ENCODE measurements at places on chromosomes 6 and 20. TPM values are rescaled to one million over a fixed set of nuclear protein-coding genes. Genes with fewer than 3 reads are reported as not detected.

DNA sequence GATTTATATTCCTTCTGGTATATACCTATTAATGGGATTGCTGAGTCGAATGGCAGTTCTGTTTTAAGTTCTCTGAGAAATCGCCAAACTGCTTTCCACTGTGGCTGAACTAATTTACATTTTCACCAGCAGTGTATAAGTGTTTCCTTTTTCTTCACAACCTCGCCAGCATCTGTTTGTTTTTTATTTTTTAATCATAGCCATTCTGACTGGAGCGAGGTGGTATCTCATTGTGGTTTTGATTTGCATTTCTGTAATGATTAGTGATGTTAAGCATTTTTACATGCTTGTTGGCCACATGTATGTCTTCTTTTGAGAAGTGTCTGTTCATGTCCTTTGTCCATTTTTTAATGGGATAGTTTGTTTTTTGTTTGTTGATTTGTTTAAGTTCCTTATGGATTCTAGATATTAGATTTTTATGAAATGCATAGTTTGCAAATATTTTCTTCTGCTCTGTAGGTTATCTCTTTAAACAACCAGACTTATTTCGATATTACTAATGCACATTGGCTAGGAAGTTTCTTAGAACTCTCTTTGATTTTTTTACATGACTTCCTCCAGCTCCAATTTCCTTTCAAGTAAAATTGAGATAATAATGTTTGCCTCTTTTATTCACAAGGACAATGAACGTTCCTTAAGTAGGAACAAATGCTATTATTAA is 12.2 kb upstream of the VNN1 start:
- ATAC-seq = no peak

DNA sequence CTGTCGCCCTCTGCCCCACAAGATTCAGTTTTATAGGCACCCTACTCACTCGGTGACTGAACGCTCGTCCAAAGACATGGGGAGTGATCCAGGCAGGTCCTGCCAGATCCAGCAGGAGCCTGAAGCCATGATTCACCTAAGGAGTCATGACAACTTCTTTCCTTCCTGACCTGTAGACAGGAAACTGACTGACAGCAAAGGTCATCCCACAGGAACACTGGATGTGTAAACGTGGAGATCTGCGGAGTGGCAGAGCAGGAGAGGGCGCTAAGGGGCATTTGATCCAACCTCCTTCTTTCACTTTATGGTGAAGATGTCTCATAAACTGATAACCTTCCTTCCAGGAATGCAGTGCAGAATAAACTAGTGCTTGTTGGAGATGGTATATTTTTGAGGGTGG is 192.2 kb downstream of the GJA10 start:
- ATAC-seq = no peak

DNA sequence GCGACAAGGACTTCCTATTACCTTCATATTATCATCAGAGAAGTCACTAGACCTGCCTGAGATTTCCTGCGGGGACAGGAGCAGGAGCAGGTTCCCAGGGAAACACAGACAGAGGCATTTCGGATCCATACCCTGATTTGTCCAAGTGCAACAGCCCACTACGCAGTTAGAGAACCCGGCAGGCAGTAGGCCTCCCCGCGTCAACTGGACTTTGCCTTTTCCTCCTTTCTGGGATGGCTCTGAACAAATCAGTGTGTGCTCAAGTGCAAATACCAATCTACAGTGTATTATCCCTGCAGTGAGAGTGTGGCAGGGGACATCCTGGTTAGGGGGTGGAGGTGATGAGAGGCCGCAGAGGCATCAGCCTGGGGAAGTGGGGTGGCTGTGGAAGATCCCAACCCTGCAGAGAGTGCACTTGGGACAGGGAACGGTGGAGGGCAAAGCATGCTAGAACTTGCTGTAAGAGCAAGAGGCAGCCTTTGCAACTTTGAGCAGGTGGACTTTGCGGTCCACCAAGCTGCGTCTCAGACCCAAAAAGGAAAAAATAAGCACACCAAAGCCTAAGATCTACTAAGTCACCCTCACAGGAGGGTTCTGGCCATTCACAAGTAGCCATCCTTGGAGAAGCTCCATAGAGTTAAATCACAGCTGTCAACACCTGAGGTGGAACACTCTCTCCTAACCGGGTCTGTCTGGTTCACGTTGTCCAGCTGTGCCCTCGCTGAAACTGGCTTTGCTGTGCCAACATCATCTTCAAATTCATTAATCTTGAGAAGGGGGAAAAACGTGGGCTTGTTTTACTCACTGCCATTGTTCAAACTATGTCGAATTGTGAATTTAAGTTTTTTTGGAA is 159.1 kb downstream of the ZDHHC14 start:
- ATAC-seq = no peak

DNA sequence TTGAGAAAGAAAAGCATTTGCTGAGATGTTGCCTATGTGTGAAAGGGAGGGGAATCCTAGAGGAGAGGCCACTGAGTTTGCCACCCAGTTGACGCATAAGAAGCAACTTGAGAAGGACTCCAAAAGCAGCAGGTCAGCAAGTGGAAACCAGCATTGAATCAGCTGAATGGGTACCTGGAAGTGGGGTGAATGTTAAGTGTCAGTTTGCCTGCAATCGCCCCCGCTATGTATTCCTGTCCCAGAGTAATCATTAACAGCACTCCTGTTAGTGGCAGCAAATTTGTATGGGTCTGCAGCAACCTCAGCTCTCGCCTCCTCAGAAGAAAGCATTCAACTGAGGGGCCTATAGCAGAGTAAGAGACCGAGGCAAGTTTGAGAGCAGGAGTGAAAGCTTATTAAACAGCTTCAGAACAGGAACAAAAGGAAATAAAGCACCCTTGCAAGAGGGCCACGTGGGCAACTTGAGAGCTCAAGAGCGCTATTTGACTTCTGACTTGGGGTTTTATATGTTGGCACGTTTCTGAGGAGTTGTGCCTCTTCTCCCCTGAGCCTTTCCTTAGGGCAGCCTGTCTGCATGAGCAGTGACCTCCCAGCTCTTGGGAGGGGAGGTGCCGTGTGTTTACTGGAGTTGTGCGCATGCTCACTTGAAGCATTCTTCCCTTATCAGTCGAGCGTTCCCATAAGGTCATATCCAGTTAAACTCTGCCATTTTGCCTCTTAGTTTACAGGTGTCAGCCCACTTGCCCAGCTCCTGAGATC is 122.6 kb upstream of the PHACTR1 start:
- ATAC-seq = no peak

DNA sequence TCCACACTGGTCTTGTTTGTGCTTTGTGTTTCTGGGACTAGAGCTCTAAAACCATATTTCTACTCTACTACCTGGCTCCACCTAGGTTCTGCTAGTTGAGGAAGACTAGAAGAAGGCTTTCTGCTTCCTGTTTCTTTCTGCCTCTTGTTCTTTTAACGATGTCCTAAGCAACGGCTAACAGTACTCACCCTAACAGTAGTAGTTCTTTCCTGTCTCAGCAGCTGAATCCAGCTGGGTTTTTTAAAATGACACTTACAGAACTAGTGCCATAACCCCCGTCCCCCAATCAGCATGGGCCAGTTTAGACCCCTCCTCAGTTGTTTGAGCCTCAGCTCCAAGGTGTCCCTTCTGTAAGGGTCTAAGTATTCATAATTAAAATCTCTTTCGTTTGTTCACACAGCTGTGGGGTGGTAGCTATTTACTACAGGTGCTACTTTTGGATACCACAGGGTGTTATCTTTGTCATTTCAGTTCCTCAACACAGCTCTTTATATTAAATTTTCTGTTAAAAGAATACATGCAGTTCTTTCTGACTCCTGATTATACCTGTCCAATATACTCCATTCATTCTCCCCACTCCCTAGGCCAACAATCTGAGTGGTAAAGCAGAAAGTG is 790.2 kb downstream of the DHX35 start:
- ATAC-seq = no peak

- no peak for ATAC-seq
Observed at GRCh38 chr6:12266571-12266970, 23.6 kb upstream of the EDN1 start.

The TSPO2 gene
- not detected for total RNA-seq

The PTCRA gene
- not detected for total RNA-seq

The ELOVL2 gene
- 0.20 TPM for total RNA-seq

- no peak for ATAC-seq
Observed at GRCh38 chr6:6920987-6921313, 186.8 kb upstream of the RREB1 start.

The GPR6 gene
- total RNA-seq = 0.33 TPM

- ATAC-seq = no peak
Observed at GRCh38 chr6:106460481-106460880, 100.0 kb downstream of the CRYBG1 start.

DNA sequence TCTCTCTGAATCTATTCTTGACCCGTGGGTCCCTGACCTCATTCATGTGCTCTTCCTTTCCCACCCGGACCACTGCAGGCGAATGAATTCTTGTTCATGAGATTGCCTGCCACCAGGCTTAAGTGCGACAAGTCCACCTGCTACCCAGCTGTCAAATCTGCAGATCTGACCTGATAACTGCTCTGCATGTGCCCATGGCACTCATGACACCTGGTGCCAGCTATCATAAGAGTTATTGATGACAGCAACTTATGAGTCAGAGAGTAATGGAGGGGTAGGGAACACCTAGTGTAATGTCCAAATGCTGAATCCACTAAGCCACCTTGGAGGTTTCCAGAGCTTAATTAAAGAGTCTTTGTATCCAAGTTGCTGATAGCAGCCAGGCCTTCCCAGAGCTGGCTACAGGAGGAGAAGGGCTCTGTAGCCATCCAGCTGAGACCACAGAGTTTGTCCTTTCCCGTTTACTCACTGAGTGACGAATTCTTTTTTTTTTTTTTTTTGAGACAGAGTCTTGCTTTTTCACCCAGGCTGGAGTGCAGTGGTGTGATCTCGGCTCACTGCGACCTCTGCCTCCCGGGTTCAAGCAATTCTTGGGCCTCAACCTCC is 17.4 kb downstream of the SHLD1 start:
- ATAC-seq = no peak

DNA sequence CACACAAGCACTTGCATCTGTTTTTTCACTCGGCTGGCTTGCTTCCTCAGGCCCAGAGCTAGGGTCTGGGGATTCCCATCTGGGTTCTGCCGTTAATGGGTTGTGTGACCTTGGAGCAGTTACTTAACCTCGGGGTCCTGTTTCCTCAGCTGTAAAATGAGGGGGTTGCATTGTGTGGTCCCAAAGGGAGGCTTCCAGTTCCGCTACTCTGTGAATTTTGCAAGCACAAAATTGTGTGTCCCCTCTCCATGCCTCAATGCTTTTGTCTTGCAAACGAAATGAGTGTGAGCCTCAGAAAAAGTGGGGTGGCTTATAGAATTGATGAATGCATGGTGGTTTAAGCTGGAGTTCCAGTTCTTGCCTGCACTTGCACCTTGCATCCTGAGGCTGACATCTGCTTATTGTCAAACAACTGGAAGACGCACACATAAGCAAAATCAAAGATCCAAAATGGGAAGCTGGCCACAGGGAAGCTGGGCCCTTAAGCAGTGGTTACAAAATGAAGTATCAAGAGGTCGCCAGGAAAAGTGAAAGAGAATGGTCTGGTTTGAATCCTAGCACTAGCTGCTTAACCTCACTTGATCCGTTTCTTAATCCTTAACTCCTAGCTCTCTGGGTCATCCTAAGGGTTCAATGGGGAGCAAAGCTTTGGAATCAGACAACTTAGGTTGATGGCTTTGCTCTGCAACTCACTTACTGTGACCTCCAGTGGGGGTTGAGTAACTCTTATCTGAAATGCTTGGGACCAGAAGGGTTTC is 490.6 kb downstream of the DHX35 start:
- ATAC-seq = no peak

The MYLIP gene
- 13.8 TPM for total RNA-seq

The PRL gene
- not detected for total RNA-seq

GRCh38 chr6:28598757-28599686 is 73.3 kb downstream of the GPX5 start:
- ATAC-seq = peak; percentile 23

- ATAC-seq = peak; percentile 86
Observed at GRCh38 chr20:8798505-8798904, 270.4 kb upstream of the PLCB4 start.

The TMEM217 gene
- 1.8 TPM for total RNA-seq

GRCh38 chr6:123276546-123276980 is 280.5 kb downstream of the CLVS2 start:
- ATAC-seq = no peak

GRCh38 chr6:42604150-42604549 is 40.3 kb downstream of the UBR2 start:
- ATAC-seq = no peak

The MCM9 gene
- 10.5 TPM for total RNA-seq

The ACTL10 gene
- total RNA-seq = 4.4 TPM

The APMAP gene
- 74.8 TPM for total RNA-seq

- ATAC-seq = no peak
Observed at GRCh38 chr20:46994341-46994740, 99.7 kb downstream of the EYA2 start.

- ATAC-seq = peak; percentile 72
Observed at GRCh38 chr6:62371453-62372210, 85.6 kb upstream of the KHDRBS2 start.

- ATAC-seq = no peak
Observed at GRCh38 chr6:24740861-24741260, 21.9 kb upstream of the C6orf62 start.

The LRRN4 gene
- total RNA-seq = 0.38 TPM

DNA sequence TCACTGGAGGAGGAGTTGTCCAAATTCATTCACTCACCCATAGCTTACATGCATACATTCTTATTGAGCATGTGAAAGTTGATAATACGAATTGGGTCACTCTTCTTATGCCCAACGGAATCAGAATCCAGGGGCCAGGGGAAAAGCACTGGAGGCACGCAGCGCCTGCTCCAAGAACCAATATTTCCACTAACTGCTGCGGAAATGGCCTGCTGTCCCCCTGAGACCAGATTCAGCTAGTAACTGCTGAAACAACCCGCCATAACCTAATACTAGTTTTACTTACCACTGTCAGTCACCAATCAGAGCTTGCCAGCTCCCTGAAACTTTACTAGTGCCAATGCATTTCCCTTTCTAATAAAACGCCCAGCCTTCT is 641 bp upstream of the FKBP1A start:
- ATAC-seq = no peak

The RSPH9 gene
- total RNA-seq = 2.2 TPM

The GRM1 gene
- total RNA-seq = 0.49 TPM

DNA sequence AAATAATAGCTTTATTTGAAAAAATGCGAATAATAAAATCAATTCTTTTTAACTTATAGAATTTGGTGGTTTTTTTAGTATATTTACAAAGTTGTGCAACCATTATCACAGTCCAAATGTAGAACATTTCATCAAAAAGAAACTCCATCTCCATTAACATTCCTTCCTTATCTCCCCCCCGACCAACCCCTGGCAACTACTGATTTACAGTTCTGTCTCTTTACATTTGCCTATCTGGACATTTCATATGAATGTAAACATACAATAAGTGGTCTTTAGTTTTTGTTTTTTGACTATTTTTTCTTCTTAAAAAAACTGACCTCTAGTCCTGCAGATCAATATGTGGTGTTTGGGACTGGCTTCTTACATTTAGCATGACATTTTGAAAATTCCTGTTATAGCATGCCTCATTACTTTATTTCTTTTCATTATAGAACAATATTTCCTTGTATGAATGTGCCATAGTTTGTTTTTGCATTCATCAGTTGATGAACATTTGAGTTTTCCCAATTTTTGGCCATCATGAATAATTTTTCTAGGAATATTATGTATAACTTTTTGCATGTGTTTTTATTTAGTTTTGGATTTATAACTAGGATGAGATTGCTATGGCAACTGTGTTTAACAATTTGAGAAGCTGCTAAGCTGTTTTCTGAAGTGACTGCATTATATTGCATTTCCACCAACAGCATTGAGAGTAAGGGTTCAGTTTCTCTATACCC is 344.7 kb downstream of the NKAIN2 start:
- ATAC-seq = no peak
